ENCODE measurements at places on chromosomes 13 and 19.

GRCh38 chr19:53102756-53103233 is 427 bp downstream of the ZNF160 start:
- DNase-seq, result peak; percentile 36

- no peak for DNase-seq
Observed at GRCh38 chr13:76663592-76664335, 222.4 kb downstream of the KCTD12 start.

DNA sequence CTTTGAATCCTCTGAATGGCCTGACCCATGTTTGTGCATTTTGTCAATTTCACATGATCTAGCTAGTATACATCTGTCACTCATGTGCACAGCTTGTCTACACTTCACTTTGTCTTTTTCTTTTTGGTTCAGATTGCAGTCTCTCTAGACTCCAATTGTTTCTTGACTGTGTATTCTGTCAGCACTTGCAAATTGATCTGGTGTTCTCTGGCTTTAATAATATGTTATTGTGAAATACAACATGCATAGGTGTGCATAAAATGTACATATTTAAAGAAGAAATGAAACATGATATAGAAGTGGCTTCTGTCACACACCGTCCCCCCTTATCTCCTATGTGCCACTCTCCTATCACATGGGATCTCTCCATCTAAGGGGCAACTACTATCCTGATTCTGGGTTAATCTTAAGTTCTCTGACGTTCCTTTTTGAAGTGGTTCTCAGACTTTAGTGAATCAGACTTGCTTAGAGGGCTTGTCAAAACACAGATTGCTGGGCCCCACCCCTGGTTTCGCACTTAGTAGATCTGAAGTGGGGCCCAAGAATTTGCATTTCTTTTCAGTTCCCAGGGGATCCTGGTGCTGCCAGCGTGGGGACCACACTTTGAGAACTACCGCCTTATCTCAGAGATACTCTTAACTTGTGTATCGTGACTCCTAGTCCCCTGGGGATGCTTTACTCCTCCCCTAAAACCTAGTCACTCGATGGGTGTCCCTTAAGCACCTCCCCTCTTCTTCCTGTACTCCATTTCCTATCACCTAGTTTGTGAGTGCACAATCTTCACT is 5.8 kb downstream of the KRTDAP start:
- DNase-seq, result no peak

DNA sequence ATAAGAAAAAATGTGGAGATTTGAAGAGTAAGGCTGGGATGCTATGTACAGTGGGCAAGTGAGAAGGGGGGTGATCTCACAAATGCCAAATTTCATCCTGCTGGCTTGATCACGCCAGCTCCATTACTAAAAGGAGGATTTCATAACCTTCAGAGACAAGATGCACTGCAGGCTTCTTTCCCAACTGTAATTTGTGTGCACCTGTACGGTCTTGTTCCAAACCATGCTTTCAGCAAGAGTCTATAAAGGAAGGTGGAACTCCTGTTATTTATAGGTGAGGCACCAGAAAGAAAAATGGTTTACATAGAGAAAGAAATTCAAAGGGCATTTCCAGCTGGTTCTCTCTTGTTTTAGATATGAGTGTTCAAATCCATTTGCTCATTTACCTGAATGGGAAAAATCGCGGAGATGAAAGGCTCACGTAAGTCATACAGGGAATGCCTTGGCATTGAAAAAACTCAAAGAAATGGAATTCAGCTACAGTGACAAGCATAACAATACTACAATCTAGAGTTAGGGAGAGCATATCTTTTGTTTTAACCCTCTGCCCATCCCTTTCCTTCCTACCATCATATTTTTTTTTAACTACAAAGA is 13.3 kb downstream of the EFNB2 start:
- no peak for DNase-seq

DNA sequence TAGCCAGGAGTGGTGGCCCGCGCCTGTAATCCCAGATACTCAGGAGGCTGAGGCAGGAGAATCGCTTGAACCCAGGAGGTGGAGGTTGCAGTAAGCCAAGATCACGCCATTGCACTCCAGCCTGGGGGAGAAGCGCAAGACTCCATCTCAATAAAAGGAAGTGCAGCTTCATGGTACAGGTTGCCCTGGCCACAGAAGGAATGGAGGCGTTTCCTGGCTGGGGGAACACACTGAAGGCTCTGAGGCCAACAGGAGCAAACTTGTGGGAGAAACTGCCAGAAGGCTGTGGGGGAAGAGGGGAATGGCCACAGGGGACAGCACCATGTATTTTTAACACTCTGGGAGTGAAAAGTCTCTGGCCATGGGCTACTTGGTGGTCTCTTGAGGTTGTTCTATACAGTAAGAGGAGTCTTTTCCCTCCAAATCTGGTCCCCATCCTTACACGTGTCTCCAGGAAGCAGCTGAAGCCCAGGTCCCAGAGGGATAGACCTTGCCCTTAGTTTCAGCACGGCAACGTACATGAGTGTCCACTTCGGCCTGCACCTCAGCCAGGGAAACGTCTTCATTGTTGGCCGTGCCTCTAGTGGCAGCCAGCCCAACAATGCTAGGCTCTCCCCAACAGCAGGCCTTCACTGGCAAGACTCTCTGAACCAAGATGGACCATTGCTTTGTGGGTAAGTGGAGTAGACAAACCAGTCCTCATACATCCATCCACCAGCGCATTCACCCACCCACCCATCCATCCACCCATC is 7.4 kb downstream of the MICOS13 start:
- DNase-seq, result no peak

DNA sequence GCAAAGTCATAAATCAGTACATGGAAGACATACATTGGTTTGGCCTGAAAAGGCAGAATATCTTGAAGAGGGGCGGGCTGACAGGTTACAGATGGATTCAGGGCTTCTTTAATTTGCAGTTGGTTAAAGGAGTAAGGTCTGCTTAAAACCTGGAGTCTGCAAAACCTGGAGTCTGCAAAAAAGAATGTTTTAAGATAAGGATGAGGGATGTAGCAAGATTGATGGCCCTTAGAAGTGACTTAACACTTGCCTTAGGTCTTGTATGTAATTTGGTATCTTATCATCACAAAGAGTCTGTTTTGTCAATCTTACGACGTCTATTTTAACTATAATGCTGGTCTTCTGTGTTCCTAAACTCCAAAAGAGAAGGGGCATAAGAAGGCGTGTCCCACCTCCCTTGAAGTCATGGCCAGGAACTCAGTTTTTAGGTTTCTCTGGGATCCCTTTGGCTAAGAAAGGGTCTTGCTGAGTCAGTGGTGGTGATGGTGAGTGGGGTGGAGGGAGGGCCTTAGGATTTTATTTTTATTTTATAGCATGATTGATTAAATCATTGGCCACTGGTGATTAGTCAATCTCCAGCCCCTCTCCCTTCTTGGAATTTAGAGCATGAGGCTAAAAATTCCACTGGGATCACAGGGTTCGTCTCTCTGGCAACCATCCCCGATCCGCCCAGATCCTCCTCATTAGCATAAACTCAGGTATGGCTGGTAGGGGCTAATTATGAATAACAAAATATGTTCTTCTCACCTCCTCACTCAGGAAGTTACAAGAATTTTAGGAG is 10.1 kb upstream of the HAS1 start:
- DNase-seq, result no peak

DNA sequence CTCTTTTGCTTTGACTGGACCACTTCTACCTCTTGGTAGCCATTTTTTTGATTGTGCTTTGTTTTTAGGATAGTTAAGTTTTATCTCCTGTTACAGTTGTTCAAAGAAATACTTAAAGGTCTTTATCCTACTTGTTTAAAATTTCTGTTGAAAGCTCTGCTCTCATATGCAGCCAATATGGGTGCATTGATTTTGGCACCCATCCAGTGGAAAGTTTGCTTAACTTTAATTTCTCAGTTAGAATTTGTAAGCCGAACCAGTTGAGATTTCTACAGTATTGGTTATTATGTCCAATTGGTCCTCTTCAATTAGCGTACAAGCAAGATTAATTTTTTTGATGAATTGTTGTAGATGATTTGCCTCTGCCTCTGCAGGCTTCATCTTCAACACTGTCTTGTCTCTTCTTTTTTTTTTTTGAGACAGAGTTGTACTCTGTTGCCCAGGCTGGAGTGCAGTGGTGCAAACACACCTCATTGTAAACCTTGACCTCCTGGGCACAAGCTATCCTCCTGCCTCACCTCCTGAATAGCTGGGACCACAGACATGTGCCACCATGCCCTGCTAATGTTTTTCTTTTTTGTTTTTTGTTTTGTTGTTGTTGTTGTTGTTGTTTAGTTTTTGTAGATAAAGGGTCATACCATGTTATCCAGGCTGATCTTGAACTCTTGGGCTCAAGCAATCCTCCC is 65.3 kb downstream of the MAB21L1 start:
- DNase-seq, result no peak

DNA sequence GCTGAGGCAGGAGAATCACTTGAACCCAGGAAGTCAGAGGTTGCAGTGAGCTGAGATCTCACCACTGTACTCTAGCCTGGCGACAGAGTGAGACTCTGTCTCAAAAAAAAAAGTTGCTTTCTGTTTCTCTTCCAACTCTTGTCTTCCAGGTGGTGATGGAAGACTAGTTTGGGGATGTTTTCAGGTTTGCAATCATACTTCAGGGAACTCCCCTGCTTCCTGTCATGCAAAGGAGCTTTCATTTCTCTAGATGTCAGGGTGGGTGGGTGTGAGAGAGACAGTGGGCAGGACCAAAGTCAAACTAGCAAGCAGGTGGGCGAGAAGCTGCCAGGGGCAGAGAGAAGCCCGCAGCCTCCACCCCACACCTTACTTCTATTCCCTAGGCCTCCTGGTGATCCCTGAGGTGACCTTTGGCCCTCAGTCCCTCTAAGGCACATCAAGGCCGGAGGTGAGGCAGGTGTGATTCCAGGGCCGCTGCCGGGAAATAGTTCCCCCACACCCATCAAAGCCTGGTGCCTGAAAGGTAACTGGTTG is 25.7 kb downstream of the CCNE1 start:
- peak; percentile 41 for DNase-seq

- no peak for DNase-seq
Observed at GRCh38 chr19:38714354-38714778, 29.9 kb downstream of the CAPN12 start.

DNA sequence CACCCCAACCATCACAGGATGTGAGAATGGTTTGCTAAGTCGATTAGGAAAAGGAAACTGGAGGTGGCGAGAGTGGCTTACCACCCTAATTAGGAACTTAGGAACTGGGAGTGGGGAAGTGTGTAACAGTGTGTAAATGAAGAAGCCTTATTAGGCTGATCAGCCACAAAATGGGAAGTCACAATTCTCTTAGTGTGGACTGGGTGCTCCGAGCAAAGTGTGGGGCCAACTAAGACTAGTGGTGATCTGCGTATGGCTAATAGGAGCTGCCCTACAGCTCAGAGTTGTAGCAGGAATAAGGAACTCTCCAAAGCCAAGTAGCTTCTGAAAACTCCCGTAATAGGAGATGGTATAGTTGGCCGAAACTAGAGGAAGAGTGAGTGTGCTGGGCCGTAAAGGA is 7.6 kb downstream of the SIGLEC11 start:
- DNase-seq, result no peak

DNA sequence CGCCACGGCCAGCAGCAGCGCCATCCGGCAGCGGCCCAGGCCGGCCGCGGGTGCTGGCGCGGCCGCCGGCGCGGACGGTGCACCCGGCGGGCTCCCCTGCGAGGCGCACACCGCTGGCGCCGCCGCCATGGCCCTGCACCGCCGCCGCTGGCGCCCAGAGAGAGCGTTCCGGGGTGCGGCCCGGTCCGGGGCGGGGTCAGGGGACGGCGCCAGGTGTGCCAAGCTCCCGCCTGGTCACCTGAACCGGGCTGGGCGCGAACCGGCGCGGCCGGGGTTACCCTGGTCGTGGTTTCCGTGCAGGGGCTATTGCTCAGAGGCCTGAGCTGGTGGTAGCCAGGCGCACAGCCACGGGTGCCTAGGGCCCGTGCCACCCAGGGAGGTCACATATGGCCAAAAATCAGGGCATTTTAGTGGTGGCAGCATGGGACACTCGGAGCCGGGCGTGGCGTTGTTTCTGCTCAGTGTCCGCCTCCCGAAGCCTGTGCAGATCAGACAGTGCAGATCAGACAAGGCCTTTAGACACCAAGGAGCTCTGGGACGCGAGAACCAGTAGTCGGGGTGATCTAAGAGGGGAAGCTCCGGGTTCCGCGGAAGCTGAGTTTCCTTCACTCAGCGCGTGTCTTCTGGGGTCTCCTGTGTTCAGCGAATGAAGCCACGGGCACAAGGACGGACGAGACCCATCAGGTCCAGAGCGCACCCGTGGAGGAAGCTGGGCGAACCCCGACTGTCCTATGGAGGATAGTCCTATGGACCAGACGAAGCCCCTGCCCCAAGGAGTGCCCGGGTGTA is at the start of gene TMEM238:
Gene TMEM238, minus strand, starts transcription at position 162 of the 789 bp plus-strand sequence. Its CDS starts 33 bp downstream, at position 129.
- peak; percentile 59 for DNase-seq

DNA sequence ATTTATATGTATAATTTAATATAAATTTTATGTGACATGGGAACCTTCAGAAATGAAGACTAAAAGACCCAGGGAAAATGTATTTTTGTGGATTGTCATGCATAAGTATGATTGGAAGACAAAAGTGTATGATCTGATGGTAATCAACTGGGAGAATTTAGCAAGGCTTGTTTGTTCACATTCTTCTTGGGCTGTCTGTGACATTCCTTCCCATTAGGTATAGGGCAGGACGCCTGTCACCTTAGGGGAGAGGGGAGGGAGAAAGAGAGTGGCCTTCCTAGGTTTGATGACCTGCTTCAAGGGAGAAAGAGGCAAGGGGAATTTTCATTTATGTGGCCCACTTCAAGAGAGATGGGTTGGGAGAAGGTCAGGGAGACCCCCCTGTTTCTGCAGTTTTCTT is 22.4 kb downstream of the PIBF1 start:
- no peak for DNase-seq

GRCh38 chr13:25286308-25286968 is 850 bp downstream of the MTMR6 start:
- peak; percentile 46 for DNase-seq

DNA sequence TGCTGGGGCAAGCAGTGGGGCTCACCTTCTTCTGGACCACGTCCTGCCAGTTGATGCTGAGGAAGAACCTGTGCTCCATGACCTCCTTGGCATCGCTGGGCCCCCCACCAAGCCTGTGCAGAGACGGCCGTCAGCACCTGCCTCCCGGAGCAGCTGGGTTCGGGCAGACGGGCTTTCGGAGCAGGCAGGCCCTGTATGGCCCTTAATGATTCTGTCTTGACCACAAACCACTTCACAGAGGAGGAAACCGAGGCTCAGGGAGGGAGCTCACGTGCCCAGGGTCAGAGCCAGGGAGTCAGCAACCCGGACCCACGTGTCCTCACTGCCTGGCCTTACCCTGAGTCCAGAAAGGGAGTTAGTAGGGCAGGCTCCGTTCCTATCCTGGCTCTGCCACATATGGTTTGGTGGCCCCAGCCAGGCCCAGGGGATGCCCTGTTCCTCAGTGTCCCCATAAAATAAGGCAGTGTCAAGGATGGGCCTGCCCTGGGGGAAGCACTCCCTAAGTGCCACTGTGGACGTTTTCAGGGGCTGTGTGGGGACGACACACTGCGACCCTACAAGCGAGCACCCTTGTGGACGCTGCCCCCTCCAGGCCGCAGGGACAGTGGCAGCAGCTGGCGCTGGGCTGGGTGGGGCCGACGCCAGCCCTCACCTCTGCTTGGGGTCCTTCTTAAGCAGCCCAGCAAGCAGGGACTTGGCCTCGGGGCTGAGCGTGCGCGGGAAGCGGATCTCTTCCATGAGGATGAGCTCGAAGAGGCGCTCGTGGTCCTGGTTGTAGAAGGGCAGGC is 8.9 kb upstream of the CCNP start:
- no peak for DNase-seq
